ENCODE measurements at places on chromosomes 6 and 20.

- no peaks in the 10 kb centered on the region for H3K27me3 ChIP-seq
- no peaks in the 10 kb centered on the region for H3K36me3 ChIP-seq
- no peaks in the 10 kb centered on the region for H3K4me1 ChIP-seq
- H3K4me3 ChIP-seq: no peak overlapping the region
These were observed 12.1 kb upstream of the PAX1 start for GRCh38 chr20:21693322-21693721.

DNA sequence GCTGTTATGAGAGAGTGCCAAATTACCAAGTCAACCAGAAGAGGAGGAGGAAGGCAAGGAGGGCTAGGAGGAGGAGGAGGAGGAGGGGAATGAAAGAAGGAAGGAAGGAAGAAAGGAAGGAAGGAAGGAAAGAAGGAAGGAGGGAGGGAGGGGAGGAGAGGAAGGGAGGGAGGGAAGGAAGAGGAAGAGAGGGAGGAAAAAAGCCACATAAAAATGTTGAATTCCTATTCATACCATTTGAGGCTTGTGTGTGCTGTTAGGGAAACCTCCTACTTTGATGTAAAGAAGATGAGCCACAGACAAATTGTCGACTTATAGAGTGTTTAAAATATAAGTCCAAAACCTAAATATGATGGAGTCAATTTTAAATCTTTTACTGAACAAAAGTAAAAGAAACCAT lies 65.3 kb upstream of the MYLIP start:
- no peak for DNase-seq
- no peak overlapping the region for H3K27ac ChIP-seq
- no peaks in the 10 kb centered on the region for H3K4me1 ChIP-seq
- H3K27me3 ChIP-seq: no peaks in the 10 kb centered on the region

GRCh38 chr20:36629719-36630681 lies 16.0 kb downstream of the SLA2 start:
- no peak for DNase-seq
- H3K4me1 ChIP-seq: no peaks in the 10 kb centered on the region
- no peaks in the 10 kb centered on the region for H3K27me3 ChIP-seq
- H3K36me3 ChIP-seq: no peaks in the 10 kb centered on the region
- no peak overlapping the region for H3K4me3 ChIP-seq

- H3K27me3 ChIP-seq: no peaks in the 10 kb centered on the region
- no peaks in the 10 kb centered on the region for H3K36me3 ChIP-seq
- no peak for DNase-seq
- no peak overlapping the region for H3K27ac ChIP-seq
These were observed 13.3 kb upstream of the RIPOR2 start for GRCh38 chr6:24949020-24949569.

- DNase-seq: no peak
- no peak overlapping the region for H3K4me3 ChIP-seq
- H3K27me3 ChIP-seq: no peaks in the 10 kb centered on the region
These were observed 343.0 kb upstream of the ZFP64 start for GRCh38 chr20:52534616-52535015.

- no peaks in the 10 kb centered on the region for H3K36me3 ChIP-seq
- no peaks in the 10 kb centered on the region for H3K4me1 ChIP-seq
- H3K27ac ChIP-seq: no peak overlapping the region
These were observed 69.7 kb downstream of the SAMD3 start for GRCh38 chr6:130152908-130153510.
